Left forelimb (tissue), 1 donor: ENCODE measurements at places on chromosomes 12 and 14.
A peak's percentile ranks its signal among the peaks of the same experiment; 100 is the strongest.

DNA sequence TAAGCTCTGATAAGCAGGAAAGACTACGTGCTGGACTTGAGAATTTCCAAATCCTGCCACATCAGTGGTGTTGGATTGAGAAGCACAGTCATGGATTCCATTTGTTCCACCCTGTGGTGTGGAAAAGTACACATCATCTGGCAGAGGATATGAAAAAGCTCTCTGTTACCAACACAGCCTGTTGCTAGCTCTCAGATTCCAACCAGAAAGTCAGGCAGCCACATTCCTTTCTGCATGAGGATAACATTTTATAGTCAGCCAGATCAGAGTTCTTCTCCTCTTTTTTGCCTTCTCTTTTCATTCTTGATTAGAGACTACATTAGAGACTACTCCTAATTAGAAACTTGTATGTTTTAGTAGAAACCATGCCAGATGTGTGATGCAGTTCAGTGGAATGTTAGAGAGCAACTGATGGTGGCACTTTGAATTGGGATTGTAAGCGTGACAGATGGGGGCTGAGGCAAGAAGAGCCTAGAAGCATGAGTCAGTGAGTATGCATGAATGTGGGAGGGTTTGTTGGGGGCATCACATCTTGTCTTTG lies 61.2 kb upstream of the STXBP6 start:
- no peak for DNase-seq

DNA sequence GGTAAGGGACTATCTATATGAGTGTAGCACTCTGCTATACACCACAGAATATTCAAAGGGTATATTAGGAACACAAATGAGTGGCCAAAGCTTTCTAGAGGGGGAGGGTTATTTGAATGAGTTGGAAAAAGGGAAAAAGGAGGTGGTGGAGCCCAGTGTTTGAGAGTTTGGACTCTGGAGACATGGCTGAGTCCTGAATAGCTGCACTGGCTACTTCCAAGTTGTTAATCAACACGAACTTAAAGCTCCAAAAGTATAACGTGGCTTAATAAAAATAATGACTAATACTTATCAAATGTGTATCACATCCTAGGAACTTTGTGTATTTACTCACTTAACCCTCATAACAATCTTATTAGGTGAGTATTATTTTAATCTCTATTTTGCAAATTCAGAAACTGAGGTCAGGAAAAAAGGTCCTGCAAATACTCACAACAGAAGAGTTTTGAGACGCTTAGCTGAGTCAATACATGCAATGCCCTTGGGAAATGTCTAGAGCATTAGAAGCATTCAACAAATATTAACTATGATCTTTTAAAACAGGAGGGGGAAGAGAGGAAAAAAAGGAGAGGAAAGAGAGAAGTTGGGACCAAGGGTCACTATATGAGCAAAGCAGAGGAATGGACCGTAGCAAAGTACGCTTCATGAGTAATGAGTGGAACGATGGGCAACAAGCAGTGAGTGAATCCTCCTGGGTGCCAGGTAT lies 189.5 kb upstream of the HMGA2 start:
- no peak for DNase-seq

- peak; percentile 86 for DNase-seq
These were observed 1.1 kb upstream of the RNASE4 start for GRCh38 chr14:20683125-20683890.

DNA sequence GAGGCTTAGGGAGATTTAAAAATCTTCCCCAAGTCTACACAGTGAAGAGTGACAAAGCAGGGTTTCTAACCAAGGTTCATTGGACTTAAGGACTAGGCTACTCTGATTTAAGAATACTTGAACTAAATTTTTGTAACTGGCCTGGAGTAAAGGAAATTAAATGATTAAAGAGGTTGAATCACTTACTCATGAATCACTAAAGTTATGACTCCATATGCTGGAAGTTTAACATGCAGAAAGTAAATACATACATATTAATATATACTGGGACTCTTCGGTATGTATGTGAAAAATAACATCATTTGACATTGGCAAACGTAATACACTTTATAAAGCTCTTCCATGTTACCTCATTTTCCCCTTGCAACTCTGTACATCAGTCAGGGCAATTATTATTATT lies 322.9 kb downstream of the KCNH5 start:
- no peak for DNase-seq

DNA sequence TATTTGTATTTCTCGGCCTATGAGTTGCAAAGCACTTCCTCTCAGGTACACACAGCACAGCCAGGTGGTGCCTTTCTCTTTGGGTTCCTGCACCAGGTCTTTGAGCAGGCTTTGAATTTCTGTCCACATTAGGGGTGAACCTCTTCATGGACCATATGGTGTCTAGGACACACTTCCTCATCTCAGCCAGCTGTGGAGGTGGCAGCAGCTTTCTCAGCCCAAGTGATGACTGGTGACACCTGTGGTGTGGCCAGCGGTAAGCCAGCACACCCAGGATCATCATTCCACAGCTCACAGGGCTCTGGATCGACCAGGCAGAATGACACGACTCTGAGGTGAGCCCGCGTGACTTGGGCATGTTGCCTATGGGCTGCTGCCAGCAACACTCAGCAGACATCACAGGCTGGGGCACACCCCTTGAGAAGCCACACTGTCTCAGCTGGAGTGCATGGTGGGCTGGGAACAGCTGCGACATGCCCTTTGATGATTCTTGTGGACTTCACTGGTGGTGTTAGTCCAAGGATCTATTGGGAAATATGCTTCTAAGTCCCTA lies 36.8 kb downstream of the SLC5A8 start:
- no peak for DNase-seq

DNA sequence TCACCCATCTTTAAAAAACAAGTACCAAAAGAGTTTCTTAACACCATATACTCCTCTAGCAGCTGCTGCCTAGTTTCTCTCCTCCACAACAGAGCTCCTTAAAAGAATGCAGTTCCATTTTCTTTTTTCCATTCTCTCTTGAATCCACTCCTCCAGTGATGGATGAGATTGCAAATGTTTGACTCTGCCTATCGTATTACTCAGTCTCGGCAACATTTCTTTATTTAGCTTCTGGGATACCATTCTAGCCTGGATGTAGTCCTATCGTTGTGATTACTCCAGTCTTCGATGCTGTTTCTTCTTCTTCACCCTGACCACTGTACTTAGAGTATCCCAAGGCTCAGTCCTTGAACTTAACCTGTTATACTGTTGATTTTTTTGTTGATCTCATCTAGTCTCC lies 30.8 kb downstream of the CAND1 start:
- DNase-seq: no peak

- DNase-seq: no peak
These were observed 1.9 kb downstream of the TTLL5 start for GRCh38 chr14:75662966-75663365.

- DNase-seq: no peak
These were observed 10.3 kb upstream of the ELK3 start for GRCh38 chr12:96183734-96184370.

- peak; percentile 20 for DNase-seq
These were observed 105.4 kb upstream of the FKBP4 start for GRCh38 chr12:2689393-2689792.

- peak; percentile 28 for DNase-seq
These were observed 139.2 kb downstream of the KIF26A start for GRCh38 chr14:104277416-104278213.

- no peak for DNase-seq
These were observed 42.7 kb upstream of the SLC6A15 start for GRCh38 chr12:84955298-84955697.

- no peak for DNase-seq
These were observed 3.6 kb upstream of the LGALS3 start for GRCh38 chr14:55125403-55125802.

- no peak for DNase-seq
These were observed 512.6 kb downstream of the RERGL start for GRCh38 chr12:17577405-17577804.
